Activated CD8-positive, alpha-beta memory T cell treated with anti-CD3 and anti-CD28 coated beads, Interleukin-2, amount 50 U/mL, for 4 hours (primary cell): ENCODE measurements at places on chromosomes 1 and 21.
A peak's percentile ranks its signal among the peaks of the same experiment; 100 is the strongest.

DNA sequence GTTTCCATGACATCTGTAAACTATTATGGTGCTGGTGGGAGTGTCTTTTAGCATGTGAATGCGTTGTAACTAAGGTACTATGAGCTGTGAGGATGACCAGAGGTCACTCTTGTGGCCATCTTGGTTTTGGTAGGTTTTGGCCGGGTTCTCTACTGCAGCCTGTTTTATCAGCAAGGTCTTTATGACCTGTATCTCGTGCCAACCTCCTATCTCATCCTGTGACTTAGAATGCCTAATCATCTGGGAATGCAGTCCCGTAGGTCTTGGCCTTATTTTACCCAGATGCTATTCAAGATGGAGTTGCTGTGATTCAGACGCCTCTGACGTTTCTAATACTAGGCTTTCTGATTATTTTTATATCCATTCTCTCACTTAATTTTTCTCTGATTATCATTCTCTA, 9.4 kb downstream of the NCAM2 start:
- no peak for DNase-seq

GRCh38 chr1:212979340-212980122, 29.2 kb downstream of the VASH2 start:
- no peak for DNase-seq

- peak; percentile 27 for DNase-seq
These were observed 46.9 kb downstream of the DOP1B start for GRCh38 chr21:36203603-36203889.

DNA sequence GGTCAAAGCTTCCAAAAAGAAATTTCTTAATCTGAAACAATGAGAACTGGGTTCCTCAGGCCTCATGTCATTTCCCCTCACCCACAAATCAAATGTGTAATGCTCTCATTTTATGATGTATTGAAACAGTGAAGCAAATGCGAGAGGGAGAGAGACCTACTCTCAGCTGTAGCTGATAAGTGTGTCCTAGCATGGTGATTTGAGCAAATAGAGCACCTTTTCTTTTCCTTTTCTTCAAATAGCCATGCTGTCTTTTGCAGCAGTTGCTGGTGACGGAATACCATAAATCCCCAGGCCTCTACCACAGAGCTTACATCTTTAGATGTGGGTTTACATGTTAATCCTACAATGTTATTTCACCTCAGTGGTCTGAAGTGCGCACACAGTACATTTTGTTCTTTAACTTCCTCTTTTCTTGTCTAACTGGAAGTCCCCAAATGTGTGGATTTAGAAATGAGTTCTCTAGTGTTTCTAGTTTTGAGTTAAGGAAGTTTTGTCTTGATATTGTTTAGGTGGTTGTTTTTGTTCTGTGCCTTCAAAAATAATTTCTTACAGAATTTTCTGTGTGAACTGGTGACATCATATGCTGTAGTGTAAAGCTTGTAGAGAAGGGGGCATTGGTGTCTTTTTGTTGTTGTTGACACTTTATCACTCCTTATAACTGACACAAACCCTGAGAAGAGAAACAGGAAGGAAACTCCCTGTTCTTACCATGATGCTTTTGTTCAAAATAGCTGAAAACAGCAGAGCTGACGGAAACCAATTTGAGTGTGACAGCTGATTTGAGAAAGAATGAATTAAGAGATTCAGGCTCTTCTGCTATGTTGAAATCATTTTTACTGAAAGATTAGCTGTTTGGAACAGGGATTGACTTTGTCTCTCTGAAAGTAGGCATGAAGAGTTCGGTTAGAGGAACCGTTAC, 12.2 kb downstream of the SMAP2 start:
- DNase-seq = peak; percentile 42

DNA sequence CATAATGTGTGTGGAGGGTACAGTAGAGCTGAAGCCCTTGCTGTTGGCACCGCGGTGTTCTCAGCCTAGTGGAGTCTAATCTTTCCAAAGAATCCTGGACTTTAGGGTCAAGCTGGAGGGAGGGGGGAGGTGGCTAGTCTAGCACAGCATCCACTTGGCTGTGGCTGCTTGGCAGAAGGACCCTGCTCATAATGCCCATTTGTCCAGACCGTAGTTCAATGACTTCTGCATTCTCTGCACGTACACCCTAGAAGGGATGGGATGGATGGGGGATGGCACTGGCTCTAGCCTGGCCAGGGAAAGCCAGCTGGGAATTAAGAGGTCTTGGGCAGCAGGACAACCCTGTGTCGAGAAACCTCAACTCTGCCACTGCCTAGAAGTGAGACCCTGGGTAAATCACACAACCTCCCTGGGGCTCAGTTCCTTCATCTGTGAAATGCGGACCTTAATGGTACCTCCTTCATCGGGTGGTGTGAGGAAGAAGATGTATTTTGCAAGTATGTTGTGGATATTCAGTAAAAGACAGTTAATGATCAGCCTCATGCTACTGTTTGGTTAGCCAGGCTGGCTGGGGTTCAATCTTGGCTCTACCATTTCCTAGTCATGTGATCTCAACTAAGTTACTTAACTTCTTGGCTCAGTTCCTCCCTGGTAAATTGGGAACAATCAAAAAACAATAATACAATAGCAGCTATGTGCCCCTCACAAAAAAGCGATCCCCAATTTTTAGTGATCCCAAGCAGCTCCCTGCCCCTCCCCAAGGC, 27.2 kb upstream of the CLIC4 start:
- DNase-seq = no peak

- DNase-seq = no peak
These were observed 81.5 kb upstream of the LYPLAL1 start for GRCh38 chr1:219092206-219092605.

GRCh38 chr1:14976256-14976655, 177.3 kb upstream of the TMEM51 start:
- no peak for DNase-seq

DNA sequence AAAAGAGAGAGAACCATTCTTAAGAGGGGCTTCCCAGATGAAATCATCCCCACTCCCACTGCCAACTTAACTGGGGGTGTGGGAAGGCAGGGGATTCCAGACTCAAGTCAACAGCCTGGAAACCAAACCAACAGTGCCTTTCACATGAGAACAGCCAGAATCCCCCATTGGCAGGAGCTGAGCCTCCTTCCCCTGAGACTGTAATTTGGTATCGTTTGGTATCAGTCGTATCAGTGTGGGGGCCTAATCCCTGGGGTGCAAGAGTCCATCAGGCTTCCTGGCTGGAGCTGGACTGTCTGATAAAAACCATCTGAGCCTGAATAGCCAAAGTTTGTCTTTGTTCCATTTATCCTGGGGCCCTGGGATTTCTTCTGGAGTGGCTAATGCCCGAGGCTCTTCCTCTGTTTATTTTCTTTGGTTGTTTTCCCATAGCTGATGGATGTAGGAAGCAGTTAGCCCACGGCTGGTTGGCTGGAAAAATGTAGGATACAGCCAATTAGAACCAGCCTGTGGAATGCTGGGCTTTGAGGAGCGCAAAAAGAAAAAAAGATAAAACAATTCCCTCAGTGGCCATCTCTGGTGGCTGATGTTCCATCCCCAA, 84.6 kb downstream of the LAMC2 start:
- no peak for DNase-seq

DNA sequence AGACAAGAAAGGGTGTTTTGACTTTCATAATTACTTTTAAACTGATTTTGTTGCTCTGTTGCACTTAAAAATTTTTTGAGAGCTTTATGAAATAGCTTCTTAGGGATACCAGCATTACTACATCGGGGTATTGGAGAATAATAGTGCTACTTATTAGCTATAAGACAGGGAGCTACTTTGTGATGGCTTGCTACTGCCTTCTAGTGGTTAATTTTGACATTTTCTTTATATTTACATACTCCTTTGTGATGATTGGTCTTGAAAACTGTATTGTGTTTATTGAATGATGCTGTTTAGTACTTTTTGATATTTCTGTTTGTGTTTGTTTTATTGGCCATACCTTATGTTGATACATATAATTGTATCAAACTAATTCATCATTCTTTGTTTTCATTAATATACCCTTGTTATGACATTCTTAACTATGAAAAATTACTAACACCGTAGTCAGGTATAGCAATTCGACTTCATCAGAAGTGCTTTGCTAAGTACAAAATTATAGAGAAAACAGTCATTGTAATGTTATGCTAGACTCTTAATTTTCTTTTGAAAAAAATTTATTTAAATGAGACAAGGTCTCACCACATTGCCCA, 85.5 kb downstream of the CLIC4 start:
- no peak for DNase-seq

GRCh38 chr1:50421768-50422674, 1.2 kb downstream of the DMRTA2 start:
- no peak for DNase-seq

DNA sequence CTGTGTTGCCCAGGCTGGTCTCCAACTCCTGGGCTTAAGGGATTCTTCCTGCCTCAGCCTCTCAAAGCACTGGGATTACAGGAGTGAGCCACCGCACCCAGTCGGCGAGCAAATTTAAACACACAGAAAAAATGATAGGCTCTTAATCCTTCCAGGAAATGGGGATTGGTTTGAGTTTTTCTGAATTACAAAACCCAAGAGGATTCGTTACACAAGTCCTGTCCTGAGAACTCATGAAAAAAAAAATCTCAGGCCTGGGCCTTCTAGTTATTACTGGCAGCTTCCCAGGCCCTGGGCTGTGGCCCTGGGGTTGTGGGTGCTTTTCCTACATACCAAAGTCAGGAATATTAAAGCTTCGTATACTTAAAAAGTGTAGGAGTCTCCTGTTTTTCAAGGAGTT, 6.3 kb upstream of the IFNGR2 start:
- no peak for DNase-seq

- no peak for DNase-seq
These were observed 90.2 kb upstream of the C1orf21 start for GRCh38 chr1:184296466-184297243.

DNA sequence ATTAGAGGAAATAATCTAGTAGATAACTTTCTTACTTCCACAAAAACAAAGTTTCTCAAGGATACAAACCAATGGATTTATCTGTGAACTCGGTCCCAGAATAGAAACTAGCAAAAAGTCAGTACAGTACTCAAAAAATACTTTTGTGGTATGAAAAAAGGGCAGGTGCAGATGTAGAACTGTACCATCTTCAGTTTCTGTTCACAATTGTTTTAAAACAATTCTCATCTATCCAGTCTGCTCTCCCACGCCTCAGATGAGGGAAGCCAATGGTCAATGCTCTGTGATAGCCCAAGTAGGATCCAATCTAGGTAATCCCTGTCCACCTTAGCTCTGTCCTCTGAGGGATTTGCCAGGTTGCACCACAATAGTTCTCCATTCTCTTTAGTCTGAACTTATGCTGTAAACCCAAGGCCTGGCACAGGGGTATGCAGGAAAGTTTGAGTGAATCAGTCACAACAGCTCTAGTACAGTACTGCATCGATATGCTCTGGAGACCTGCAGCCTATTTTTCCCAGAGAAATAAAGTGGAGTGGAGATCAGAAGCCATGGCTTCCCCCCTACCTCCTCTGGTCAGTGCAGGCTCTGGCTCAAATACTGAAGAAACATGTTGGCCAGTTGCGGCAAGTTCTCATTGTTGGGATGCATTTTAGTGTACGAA, 1.4 kb downstream of the KTI12 start:
- DNase-seq = no peak

DNA sequence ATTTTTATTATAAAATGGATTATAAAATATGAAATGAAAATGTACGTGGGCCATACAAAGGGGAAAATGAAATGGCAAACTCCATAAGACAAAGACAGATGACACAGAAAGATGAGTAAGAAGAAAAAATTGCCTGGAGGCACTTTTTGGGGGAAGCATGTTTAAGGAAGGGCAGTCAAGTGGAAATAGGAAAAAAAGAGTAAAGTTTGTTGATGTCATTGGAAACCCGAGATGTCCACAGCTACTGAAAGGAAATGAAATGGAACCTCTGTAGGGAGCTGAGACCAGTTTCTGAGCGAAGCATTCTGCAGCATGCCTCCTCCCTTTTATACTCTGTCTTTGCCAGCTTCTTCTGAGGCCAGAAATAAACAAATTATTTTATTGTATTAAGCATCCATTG, 203.4 kb upstream of the UBE2U start:
- no peak for DNase-seq

- DNase-seq = no peak
These were observed 201.6 kb downstream of the RWDD3 start for GRCh38 chr1:95435611-95436010.

GRCh38 chr1:205709059-205709398, 28.7 kb upstream of the SLC45A3 start:
- DNase-seq = no peak

DNA sequence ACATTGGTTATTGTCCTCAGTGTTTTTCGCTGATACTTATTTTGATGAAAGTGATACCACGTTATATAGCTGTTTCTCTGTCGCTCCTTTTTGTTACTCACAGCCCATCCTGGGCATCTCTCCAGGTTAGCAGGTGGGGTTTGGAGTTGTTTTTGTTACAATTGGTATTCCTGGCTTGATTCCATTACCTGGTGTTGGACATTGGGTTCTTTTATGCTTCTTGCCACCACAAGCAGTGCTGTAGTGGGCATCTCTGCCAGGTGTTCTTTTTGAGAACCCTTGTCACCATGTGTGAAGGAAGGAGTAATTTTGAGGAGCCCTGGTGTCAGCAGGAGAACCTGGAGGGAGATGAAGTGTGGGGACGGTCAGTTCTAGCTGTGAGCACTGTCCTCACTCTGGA, 47.5 kb upstream of the PWP2 start:
- DNase-seq = no peak

GRCh38 chr1:4654764-4655673, 610 bp downstream of the AJAP1 start:
- no peak for DNase-seq

DNA sequence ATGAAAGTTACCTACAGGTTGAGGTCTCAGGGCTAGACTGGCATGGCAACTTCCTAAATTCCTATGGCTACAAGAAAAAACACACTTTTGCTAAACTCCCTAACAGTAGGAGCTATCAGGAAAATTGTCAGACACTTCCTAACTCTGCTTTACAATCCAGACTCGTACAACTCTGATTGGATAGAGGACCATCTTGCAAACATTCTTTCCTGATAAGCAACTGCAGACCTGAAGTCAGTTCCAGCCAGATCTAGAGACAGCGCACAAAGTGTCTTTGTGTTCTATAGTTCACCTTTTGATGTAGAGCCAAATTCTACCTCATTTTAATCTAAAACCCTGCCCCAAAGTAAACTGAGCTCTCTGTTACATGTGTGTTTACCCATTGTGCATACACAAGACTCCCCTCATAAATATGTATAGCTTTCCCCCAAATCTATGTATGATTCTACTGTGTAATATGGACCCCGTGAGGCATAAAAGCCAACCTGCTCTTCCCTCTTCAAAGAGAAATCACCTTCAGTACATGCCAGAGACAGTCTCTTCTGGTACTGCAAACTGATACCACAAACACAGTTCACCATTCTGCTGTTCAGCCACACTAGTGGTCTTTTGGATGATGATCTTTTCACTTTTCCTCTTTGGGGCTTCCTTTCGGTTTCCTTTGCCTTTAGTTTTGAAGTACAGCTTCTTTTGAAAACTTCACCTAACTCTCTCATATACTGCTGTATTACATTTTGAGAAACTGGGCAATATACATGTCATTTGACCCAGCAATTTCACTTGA, 21.7 kb downstream of the ZP4 start:
- no peak for DNase-seq

DNA sequence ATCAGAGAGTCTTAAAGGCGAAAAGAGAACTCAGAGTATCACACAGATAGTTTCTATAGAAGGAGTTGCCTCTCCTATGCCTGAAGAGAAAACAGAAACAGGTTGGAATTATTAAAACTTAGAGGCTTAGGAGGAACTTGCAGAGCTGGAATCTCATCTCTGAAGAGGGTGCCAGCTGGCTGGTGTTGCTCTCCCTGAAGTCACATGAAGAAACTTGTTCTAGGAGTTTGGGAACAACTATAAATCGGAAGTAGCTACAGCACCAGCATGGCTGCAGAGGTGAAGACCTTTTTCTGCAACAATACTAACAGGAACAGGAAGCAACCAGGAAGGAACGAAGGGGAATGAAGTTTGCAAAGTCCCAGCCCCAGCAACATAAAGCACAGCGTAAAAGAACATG, 35.8 kb downstream of the FMO3 start:
- DNase-seq = no peak
